ENCODE measurements at places on chromosomes 1 and 21. TPM values are rescaled to one million over a fixed set of nuclear protein-coding genes. Genes with fewer than 3 reads are reported as not detected.

- H3K36me3 ChIP-seq, result no peaks in the 10 kb centered on the region
- no peaks in the 10 kb centered on the region for H3K27me3 ChIP-seq
- DNase-seq, result peak; percentile 57
- no peak overlapping the region for H3K27ac ChIP-seq
Observed at GRCh38 chr1:172719694-172720138, 60.8 kb downstream of the FASLG start.

DNA sequence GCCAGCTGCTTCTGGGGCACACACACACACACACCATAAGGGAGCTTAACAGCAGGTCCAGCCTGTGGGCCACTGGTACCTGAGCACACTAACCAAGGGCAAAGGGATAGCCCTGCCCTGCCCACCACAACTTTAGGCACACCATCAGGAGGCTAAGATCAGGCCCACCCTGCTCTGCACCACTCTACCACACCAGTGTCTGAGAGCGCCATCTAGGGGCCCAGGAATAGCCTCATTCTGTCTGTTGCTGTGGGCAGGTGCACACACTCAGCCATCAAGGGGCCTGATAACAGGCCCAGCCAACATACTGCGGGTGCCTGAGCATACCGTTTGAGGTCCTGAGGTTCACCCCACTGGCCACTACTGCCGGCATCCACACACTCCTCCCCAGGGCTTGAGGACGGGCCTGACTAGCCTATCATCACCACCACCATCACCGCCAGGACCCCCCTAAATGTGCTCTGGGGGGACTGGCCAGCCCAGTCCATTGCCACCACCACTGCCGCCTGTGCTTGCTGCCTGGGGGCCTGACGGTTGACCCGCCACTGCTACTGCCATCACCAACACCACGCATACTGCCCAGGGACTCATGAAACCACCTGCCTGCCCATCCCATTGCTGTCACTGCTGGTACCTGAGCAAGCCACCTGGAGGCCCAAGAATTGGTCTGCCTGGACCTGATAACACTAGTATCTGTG, 31.3 kb downstream of the NSL1 start:
- H3K27me3 ChIP-seq, result no peaks in the 10 kb centered on the region

DNA sequence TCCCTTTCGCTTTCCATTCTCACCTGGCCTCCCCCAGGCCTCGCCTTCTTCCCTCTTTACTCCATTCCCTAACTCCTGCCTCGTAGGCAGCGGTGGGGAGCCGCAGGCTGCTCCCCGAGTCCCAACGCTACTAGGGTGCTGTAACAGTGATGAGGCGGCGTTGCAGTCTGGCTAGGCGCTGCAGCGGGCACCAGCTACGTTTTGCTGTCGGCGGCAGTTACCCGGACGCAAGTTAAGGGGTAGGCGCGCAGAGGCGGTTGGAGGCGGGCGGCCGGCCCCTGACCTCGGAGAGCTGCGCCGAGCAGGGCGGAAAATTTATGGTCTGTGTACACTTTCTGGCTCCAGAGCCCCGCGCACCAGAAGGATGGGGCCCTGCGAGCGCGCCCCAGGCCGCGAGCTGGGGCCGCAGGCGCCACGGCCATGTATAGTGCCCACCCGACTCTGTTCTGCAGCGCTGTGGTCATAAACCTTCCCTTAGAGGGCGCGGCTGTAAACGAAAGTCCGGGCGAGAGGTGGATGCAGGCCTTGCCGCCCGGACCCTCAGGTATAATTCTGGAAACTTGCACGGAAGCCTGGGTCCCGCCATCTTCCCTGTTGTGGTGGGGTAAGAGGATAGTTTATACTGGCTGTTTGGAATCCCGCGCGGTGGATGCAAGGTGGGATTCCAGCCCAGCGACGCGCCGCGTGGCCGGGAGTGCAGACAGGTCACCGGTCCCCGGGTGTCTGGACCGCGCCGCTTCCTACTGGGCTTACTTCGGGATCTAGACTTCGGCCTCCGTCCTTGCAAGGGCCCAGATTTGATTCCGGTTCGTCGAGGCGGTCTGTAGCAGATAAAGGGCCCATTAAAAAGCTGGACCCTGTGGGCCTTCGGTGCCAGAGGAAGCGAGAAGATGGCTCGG, 15.0 kb downstream of the HLX start:
- H3K36me3 ChIP-seq, result no peaks in the 10 kb centered on the region
- H3K4me3 ChIP-seq, result no peak overlapping the region
- H3K27ac ChIP-seq, result no peak overlapping the region
- peaks cover 27% of the 10 kb centered on the region for H3K27me3 ChIP-seq

DNA sequence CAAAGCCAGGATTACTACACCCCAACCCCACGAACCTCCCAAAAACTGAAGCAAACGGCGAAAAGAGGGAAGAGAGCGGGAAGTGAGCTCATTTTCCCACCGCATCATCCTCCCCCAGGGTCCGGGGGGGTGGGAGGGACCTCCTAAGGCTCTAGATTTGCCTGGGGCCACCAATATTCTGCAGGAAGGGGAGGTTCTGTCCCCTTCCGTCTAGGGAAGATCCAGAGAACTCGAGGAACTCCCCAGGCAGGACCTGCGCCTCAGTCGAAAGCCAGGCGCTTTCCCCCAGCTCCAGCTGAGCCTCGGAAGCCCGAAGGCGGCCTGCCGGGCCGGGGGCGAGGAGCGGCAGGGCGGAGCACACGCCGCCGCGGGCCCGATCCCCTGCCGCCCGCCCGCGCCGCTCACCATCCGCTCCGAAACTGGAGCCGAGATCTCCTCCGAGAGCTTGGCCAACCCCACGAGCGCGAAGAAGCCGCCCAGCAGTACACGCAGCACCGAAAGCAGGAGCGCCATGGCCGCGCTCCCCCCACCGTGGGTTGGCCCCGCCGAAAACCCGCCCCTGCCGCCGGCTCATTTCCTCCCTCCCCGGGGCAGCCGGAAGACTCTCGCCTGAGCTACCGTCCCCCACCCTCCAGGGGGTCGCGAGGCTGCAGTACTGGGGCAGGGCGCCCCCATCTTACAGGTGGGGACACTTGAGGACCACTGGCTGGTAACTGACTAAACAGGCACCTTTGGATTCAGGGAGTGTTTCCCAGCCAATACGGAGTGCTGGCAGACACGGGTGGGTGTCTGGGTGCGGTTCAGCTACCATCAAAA, at the start of gene TMEM35B:
TSS of gene TMEM35B (minus strand) at position 555 of the 816 bp plus-strand sequence. CDS start at position 513, 42 bp downstream.
- H3K36me3 ChIP-seq, result peaks cover 1% of the 10 kb centered on the region
- peak within 1 kb of the TSS; percentile 68 for H3K4me3 ChIP-seq
- no peaks in the 10 kb centered on the region for H3K27me3 ChIP-seq
- H3K4me1 ChIP-seq, result peaks cover 10% of the 10 kb centered on the region

GRCh38 chr1:10897321-10897980, 101.0 kb upstream of the CASZ1 start:
- no peaks in the 10 kb centered on the region for H3K4me1 ChIP-seq
- no peak overlapping the region for H3K27ac ChIP-seq
- H3K36me3 ChIP-seq, result no peaks in the 10 kb centered on the region
- DNase-seq, result no peak

DNA sequence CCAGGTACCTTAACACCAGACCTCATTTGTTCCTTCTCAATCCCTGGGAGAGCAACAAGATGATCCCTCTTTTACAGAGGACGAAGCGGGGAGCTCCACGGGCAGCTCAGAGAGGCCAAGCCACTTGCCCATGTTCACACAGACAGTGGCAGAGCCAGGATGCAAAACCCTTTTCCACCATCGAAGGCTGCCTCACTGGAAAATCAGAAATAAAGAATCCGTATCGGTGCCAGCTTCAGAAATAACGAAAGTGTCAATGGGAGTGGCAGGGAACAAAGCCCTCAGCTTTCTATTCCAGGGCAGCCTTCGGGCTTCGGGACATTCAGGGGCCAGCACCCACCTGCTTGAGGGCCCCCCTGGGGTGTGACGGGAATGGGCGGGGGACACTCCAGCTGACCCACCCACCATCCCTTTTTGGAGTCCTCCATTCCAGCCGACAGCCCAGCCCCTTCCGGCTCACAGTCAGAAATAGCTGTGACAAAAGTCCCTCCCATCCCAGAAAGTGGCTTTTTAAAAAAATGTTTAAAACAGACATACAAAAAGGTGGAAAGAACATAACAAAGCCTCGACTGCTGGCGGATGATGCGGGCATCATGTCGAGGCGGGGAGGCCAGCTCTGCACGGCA, 6.0 kb downstream of the IFFO2 start:
- no peak for DNase-seq
- peak overlapping the region; percentile 28 for H3K4me3 ChIP-seq
- no peaks in the 10 kb centered on the region for H3K36me3 ChIP-seq
- peaks cover 52% of the 10 kb centered on the region for H3K4me1 ChIP-seq

DNA sequence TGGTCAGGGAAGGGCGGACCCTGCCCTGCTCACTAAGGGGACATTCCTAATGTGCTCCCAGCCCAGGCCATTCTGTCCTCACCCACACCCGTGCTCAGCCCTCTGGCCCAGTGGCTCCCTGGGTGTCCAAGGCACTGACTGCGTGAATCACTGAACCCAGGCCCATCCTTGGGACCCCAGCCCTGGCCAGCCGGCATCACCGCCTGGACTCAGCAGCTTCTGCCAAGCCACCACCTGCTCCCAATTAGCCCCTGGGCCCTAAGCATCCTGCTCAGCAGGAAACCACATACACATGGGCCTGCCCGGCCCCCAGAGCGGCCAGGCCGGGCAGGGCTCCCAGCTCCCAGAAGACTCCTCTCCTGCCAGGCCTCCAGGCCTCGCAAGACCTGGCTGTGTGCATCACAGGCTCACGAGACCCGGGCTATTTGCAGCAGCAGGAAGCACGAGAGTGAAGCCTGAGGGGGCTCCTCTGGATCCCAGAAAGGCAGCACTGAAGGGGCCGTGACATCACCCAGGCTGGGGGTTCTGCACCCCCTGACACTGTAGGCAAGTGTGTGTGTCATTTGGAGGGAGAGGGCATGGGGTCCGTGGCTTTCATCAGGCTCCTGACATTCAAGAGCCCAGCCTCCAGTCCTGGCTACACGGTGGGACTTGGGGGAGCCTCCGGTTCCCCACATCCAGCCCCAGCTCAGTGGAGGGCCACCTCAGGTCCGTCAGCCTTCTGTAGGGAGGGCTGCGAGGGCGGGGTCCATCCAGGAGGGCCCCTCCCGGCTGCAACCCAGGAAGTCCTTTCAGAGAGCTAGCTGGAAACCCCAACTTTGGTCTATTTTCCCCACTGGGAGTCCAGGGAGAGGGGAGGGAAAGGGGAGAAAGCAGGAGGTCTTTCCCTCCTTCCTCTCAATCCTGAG, 1.6 kb downstream of the MFAP2 start:
- H3K27ac ChIP-seq, result no peak overlapping the region
- DNase-seq, result peak; percentile 86
- H3K36me3 ChIP-seq, result no peaks in the 10 kb centered on the region
- no peaks in the 10 kb centered on the region for H3K27me3 ChIP-seq
- H3K4me1 ChIP-seq, result peaks cover 7% of the 10 kb centered on the region

- no peak for DNase-seq
- no peak overlapping the region for H3K4me3 ChIP-seq
- peaks cover 7% of the 10 kb centered on the region for H3K4me1 ChIP-seq
- no peaks in the 10 kb centered on the region for H3K27me3 ChIP-seq
- no peaks in the 10 kb centered on the region for H3K36me3 ChIP-seq
- no peak overlapping the region for H3K27ac ChIP-seq
Observed at GRCh38 chr1:93723110-93723509, 41.5 kb upstream of the BCAR3 start.

DNA sequence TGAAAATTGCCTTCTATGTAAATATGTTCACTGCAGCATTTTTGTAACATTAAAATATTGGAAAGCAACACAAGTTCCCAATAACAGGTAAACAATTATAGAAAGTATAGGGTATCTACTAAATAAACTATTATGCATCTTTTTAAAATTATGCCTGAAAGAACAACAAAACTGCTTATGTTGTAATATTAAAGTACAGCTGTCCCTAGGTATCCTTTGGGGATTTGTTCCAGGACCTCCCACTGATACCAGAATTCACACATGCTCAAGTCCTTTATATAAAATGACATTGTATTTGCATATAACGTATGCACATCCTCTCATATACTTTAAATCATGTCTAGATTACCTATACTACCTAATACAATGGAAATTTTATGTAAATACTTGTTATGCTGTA, 121.8 kb upstream of the TNFSF4 start:
- no peak overlapping the region for H3K27ac ChIP-seq
- peaks cover 3% of the 10 kb centered on the region for H3K4me1 ChIP-seq
- no peak overlapping the region for H3K4me3 ChIP-seq
- no peak for DNase-seq

DNA sequence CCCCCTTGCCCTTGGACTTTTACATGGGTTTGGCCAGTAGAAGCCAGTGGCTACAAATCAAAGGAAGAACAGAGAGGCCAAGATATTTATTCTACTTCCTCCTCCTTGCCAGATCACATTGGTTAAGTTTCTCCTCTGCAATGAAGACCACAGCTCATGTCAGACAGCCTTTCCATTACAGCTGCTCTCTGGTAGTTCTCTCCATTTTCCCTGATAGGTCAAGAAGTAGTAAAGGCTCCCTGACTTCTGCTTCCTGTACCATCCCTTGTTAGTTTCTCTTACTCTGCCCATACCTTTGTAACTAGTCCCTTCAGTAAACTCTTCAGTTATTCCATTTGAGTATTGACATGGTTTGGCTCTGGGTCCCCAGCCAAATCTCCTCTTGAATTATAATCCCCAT, 27.8 kb downstream of the NME7 start:
- H3K27me3 ChIP-seq, result no peaks in the 10 kb centered on the region
- no peaks in the 10 kb centered on the region for H3K4me1 ChIP-seq
- H3K27ac ChIP-seq, result no peak overlapping the region
- no peak overlapping the region for H3K4me3 ChIP-seq

- H3K27ac ChIP-seq, result no peak overlapping the region
- H3K4me3 ChIP-seq, result no peak overlapping the region
- H3K27me3 ChIP-seq, result no peaks in the 10 kb centered on the region
- no peaks in the 10 kb centered on the region for H3K36me3 ChIP-seq
- no peaks in the 10 kb centered on the region for H3K4me1 ChIP-seq
Observed at GRCh38 chr1:60461925-60462595, 388.5 kb upstream of the C1orf87 start.

GRCh38 chr1:24632832-24633175, 10.3 kb upstream of the SRRM1 start:
- no peak overlapping the region for H3K4me3 ChIP-seq
- peaks cover 18% of the 10 kb centered on the region for H3K27me3 ChIP-seq
- no peaks in the 10 kb centered on the region for H3K4me1 ChIP-seq
- DNase-seq, result no peak
- no peaks in the 10 kb centered on the region for H3K36me3 ChIP-seq
- H3K27ac ChIP-seq, result no peak overlapping the region

Gene L1TD1
- not detected for total RNA-seq

Gene SLC6A17
- 0.54 TPM for total RNA-seq
